ENCODE measurements at places on chromosomes 12 and 14.

- DNase-seq, result no peak
Measured at GRCh38 chr14:99255621-99256482, 16.1 kb downstream of the BCL11B start.

DNA sequence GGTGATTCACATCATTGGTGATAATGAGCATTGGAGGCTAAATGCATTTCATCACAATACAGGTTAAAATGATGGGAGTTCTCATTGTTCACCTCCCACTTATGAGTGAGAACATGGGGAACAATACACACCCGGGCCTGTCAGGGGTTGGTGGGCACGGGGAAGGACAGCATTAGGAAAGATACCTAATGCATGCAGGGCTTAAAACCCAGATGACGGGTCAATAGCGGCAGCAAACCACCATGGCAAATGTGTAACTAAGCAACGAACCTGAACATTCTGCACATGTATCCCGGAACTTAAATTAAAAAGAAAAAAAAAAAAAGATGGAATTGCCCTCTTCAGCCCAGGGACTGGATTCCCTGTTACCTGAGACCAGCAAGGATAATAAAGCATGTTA is 2.3 kb upstream of the LUM start:
- DNase-seq, result no peak

DNA sequence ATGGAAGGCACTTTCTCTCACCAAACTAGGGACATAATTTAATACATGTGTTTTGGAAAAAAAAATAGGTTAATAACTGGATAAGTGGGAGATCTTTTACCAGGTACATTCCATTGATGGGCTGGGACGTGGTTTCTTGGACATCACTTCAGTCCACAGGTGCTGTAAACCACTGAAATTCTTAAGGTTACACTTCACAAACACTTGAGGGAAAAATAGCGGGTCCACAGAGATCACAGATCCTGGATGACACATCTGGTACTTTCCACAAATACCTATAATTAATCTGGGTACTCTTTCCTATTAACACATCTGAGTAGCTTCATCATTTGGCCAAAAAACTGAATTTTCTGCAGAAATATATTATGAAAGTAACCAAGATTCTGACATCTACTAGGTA is 85.0 kb downstream of the POLR3B start:
- no peak for DNase-seq

DNA sequence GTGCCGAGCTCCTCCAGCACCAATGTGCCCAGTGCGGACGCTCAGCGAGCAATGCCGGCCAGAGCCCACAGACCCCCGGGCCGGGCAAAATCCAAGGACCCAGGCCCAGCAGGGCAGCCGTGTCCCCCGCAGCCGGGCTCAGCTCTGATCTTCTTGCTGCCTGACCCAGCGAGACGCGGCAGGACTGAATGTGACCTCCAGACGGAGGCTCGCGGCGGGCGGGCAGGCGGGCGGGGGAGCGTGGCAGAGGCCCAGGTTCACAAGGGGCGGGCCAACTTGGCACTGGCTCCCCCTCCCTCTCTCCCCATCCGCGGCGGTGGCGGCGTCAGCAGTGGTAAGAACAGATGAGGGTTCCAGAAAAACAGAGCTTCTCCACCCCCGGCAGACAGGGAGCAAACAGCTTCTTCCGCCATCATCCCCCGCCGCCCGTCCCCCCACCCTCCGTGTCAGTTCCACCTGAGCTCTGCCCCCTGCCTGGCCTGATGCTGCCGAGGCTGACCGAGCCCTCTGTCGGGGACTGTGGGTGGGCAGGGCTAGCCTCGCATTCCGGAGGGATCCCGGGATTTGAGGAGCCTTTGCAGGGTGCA is 94.3 kb downstream of the RFLNA start:
- no peak for DNase-seq

DNA sequence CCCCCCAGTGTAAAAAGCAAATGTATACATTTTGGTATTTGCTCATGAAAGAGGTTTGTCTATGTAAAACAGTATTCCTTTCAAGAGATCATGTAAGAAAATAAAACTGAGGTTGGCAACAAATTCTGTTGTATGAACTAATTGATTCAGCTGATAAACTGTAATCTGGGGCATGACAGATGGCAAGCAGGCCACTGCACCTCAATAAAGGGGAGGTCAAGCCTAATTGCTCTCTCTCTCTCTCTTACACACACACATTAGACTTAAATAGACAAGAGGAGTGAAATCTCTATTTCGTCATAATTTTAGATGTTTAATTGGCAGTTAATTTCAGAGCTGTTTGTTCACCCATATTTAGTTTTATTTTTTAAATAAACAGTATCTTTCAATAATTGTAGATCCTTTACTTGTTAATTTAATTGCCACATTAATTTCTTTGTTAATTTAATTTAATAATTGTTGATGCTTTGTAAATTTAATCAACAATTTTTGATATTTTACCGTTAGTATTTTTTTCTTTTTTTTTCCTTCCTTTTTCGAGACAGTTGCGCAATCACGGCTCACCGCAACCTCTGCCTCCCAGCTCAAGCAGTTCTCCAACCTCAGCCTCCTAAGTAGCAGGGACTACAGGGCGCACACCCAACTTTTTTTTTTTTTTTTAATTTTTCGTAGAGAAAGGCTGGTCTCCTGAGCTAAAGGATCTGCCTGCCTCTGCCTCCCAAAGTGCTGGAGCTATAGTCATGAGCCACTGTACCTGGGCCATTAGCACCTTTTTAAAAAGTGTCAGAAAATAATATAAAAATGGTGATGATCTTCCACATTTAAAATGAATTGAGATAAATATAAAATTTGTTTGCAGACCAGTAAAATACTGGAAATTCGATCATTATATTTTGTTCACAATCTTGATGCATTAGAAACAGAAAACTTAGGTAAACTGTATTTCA is 577.7 kb downstream of the SLC16A7 start:
- no peak for DNase-seq

DNA sequence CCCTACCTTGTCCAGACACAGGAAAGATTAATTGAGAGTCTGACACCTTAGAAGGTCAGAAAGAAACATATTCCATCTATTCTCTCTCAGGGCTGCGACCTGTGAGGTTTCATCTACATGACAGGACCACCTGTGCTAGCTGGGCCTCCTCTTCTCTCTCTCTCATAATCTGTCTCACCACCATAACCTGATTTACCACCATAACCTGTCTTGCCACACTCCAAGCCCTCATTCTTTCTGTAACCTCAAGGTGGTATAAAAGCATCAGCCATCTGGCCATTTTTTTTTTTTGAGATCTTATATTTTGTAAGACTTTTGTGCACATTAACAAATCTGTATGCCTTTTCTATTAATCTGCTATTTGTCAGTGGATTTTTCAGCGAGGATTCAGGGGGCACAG is 75.5 kb downstream of the ACADS start:
- DNase-seq, result no peak

Data from LNCaP clone FGC (cell line).